ENCODE measurements at places on chromosomes 7 and 10.
A peak's percentile ranks its signal among the peaks of the same experiment; 100 is the strongest.

- no peak for DNase-seq
Observed at GRCh38 chr10:122515588-122516231, 44.8 kb upstream of the DMBT1 start.

- DNase-seq, result no peak
Observed at GRCh38 chr10:104447331-104447730, 93.7 kb downstream of the CFAP58 start.

DNA sequence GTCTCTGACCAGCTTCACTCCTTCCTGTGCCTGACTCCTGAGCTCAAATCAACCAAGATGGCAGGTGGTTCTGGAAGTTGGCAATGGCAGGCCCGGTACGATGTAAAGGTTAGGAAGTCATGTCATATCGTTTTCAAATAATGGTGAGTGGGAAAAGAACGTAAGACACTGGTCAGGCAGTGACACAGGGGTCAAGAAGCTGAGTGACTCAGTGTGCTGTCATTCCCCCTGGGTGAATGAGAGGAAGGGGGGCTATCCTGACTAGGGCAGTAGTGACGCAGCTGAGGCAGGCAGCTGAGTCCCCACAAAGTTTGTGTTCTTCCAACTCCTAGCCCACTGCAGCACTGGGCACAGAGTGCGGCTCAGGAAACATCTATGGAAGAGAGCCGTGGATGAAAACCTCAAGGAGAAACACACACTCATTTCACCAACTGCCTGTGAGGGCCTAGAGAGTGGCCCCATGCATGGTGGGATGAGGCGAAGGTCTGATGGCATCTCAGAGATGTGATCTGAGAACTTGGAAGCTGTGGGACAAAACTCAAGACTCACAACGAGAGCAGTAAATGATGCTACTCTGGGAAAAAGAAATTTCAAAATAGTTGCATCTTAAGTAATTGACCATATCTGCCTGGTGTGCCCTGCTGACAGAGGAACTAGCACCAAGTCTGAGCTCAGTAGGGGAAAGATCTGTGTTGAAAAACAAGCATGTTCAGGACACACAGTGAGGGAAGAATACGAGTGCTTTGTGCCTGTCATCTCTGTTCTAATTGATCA is 23.2 kb downstream of the CREB3L2 start:
- no peak for DNase-seq

DNA sequence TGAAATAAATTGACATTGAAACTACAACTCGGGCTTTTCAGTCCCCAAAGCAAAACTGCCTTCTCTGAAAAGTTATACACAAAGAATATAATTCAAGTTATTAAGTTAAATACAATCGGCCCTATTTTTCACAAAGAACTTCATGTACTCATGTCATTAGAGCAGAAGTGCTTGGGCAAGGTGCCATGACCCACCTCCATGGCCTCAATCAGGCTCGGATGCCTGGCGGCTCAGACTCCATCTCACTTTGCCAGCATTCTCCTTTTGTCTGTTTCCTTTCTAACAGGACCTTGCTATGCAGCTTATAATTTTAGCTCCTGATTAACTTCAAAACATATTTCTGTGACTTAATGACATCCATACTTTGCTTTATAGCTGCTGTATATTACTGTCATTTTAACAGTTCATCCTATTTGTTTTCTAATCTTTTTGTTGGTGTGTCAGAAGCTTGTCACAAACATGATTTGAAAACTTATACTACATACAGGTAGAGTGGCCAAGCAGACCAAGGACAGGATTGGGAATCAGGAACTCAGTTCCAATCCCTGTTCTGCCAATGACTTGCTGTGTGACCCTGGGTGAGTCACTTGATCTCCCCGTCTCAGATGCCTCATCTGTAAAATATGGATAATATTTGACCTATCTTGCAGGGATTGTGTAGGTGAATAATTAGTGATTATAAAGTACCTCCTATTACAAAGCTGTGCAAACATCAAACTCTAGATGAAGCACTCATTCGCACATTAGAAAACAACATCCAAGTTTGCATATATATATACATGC is 60.8 kb upstream of the ITGA8 start:
- DNase-seq, result peak; percentile 84

DNA sequence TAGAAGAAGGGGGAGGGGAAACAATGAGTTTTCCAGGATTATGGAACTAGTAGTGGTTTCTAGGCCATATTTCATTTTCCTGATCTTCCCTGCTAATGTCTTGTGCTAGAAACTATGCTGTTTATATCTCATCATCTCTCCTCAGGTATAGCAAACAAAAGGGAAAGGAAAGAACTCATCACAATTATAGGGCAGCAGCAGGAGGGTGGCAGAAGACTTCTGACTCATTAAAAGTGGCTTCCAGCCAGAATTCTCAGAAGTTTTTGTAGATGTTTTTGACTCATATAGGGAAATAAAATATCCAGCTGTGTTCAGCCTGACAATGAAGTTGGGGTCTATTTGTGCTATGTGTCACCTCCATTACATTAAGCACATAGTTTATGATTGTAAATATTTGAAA is 6.5 kb downstream of the AHR start:
- DNase-seq, result no peak

DNA sequence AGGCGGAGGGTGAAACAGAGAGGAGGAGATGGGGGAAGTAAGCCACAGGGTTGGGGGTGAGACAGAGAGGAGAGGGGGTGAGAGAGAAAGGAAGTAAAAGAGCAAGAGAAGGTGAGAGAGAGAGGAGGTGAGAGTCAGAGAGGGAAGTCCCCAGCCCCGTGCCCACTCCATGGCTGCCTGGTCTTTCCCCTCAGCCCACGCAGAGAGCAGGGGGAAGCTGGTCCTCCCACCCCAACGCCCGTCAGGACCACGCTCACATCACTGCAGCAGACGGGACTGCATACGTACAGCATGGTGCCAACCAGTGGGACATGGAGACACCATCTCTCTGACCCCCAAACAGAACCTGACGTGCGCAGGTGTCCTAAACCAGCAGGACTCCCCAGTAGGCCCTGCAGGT is 12.1 kb upstream of the PDGFA start:
- no peak for DNase-seq

DNA sequence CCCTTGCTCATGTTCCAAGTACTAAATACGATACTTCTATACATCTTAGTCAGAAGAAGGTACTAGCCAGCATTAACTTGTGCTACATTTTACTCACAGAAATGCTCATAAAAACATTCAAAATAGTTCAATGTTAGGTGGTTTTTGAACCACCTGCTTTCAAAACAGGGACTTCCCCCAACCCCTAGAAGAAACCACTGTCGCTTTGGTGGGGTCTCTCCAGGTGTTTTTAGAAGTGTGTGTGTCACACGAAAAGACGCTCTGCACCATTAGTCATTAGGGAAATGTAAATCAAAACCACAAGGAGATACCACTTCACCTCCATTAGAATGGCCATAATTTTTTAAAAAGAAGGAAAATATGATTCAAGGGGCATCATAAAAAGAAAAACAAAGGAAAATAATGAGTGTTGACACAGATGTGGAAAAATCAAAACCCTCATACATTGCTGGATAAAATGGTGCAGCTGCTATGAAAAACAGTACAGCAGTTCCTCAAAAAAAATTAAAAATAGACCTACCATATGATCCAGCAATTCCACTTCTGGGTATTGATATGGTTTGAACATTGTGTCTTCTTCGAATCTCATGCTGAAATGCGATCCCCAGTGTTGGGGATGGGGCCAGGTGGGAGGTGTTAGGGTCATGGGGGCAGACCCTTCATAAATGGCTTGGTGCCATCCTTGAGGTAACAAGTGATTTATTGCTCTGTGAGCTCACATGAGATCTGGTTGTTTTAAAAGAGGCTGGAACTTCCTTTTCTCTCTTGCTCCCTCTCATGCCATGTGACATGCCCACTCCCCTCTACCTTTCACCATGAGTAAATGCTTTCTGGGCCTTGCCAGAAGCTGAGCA is 74.2 kb downstream of the MALSU1 start:
- no peak for DNase-seq

GRCh38 chr10:68869623-68870022 is 31.5 kb upstream of the DDX50 start:
- DNase-seq, result no peak

DNA sequence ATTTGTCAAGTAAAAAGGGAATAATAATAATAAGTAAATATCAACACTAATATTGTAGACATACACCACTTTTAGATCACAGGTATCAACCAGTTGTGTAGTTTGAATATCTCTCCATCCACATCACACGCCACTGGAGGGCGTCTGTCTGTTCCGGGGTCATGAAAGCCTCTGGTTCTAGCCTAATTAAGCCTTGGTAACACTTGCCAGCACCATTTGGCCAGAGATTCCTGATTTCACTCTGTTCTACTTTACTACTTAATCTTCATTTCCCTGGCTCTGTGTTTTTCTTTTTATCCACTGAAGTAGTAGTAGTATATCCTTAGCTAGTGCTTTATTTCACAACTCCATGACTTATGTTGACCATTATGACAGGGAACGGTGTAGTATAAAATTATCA is 285.6 kb upstream of the POM121L12 start:
- peak; percentile 73 for DNase-seq

- DNase-seq, result peak; percentile 33
Observed at GRCh38 chr10:28677888-28678686, 766 bp downstream of the BAMBI start.

DNA sequence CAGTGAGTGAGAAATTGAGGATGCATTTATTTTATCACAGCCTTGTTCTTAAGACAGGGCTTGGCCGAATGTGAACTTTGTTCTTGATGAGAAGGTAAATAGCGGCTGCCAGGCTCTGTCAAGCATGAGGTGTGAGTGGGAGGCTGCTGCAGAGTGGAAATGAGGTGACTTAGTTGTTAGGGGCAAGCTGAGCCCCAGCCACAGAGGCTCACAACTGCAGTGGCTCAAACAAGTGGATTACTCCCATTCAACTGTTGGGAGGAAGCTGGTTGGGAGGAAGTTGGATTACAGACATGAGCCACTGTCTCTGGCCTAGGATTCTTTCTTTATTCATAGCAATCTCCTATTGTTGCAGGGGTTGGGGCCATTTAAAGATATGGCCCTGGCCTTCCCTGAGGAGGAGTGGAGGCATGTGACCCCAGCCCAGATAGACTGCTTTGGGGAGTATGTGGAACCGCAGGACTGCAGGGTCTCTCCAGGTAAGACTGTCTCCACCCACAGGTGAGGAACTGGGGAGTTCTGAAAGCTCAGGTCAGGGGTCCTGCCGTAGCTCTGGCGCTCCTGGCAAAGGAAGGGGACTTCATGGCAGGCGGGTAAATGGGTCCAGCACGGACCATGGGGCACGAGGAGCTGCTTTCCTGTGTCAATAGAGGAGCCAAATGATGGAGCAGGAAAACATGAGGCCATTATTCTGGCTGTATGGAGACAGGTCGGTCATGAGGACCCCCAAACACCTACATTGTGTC is 7.1 kb downstream of the ZSCAN25 start:
- no peak for DNase-seq

- DNase-seq, result no peak
Observed at GRCh38 chr10:37896436-37896835, 39.0 kb upstream of the ZNF248 start.

DNA sequence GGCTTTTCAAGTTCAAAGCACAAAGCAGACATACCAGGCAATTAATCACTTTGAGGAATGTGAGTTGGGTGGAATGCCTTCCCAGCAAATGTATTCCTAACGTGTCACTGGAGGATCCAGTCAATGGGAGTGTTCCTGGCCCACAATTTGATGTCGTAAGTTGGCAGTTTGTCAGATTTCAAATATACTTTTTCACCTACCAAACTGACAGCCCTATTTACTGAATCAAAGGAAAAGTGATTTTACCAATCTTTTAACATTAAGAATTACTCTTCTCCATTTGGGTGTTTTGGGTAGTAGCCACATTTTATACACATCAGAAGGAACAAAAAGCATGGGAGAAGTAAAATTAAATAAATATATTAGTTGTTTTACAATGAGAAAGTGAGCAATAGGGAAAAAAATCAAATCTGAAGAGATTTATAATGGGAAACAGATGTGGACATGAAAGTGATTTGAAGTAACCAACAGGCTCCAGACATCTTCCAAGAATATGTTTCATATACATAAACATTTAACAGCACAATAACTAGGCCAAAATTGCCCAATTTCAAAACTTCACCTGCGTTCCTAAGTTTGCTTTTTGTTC is 222.9 kb downstream of the MTERF1 start:
- DNase-seq, result no peak

GRCh38 chr7:132251327-132251659 is 325.0 kb downstream of the PLXNA4 start:
- peak; percentile 97 for DNase-seq

DNA sequence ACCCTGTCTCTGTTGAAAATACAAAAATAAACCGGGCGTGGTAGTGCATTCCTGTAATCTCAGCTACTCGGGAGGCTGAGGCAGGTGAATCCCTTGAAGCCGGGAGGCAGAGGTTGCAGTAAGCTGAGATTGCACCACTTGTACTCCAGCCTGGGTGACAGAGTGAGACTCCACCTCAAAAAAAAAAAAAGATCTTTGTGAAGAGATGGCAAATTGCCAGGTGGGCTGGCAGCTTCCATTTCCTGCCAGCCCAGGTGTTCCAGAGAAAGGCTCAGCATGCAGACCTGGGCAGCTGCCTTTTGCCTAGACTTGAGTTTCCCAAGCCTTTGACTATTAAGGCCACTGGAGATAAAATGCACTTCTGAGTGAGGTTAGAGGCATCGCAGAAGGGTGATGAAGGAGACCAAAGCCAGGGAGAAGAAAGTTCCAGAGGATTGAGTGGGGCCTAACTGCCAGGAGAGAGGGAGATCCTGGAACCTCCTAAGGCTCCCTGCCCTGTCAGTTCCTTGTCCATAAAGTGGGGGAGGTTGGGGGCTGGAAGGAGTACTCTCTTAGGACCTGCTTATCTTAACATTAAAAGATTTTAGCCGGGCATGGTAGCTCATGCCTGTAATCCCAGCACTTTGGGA is 10.0 kb upstream of the DDIT4 start:
- DNase-seq, result no peak

GRCh38 chr7:123797673-123798531 is 47.1 kb upstream of the HYAL4 start:
- DNase-seq, result no peak

DNA sequence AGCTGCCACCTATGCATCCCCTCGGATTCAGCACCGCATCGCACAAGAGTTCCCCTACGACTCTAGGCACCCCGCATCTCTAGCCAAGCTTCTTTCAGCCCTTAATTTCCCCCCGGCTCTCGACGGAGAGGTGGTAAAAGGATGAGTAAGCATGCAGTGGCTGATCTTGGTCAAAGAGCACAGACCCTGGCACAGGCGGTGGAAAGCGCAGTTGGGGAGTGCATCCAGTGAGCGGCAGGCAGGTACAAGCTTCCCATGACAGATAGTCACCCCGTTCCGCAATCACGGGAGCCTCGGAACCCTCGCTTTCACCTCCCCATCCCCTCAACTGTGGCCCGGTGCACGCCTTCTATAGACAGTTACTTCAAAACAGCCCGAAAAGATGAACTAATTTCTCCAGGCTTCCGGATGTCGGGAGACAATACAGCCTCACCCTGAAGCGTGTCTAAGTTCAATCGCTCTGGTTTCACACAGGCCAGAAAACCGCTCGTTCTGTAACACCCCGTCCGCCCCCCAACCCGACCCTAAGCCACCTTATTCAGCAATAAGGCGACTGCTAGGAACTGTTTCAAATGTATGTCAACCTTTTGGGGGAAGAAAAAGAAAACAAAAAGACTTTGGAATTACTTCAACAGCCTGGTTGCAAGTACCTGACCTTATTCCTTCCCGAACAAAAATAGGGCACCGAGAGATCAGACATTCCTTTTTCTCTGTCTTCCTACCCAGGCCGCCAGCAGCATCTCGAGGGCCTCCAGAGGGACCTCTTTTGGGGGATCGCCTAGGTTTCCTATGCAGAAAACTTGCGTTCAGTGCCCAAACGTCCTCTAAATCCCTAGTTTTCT is 1.4 kb downstream of the RHEB start:
- DNase-seq, result peak; percentile 61

All from testis (tissue), 5 donors.